Inflammatory macrophage treated with lipopolysaccharide for 1 hour (primary cell): ENCODE measurements at places on chromosomes 3 and 15.

DNA sequence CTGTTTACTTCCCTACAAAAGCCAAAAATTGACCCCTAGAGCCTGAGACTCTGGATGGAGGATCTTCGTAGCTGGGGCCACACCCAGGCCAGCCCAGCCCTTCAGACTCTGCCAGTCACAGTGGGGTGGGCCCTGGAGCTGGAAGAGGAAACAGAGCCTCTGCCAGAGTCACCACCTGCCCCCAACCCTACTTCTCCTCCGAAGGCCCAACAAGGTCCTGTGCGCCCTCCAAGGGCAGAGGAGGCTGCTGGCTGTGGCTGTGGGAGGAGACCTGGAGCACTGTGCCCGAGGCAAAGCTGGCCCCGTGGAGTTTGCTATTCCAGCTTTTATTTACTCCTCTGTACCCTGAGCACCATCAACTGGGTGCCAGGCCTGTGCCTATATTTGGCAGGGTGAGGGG lies 19.0 kb downstream of the CISH start:
- peak; percentile 42 for DNase-seq

- no peak for DNase-seq
Observed at GRCh38 chr15:44082558-44083157, 112.4 kb downstream of the FRMD5 start.

- DNase-seq = peak; percentile 2
Observed at GRCh38 chr15:29822100-29822683, at the start of gene TJP1. Gene TJP1, minus strand, starts transcription at chr15:29822468. Its CDS starts 440 bp downstream, at chr15:29822028.

- DNase-seq = no peak
Observed at GRCh38 chr15:50740955-50741354, 24.6 kb downstream of the SPPL2A start.

- no peak for DNase-seq
Observed at GRCh38 chr3:40550167-40550566, 25.4 kb downstream of the ZNF621 start.
